Gastrocnemius medialis (tissue), 4 donors: ENCODE measurements at places on chromosomes 3 and 15.

GRCh38 chr15:65986416-65986815 is 117.1 kb downstream of the RAB11A start:
- DNase-seq: no peak

DNA sequence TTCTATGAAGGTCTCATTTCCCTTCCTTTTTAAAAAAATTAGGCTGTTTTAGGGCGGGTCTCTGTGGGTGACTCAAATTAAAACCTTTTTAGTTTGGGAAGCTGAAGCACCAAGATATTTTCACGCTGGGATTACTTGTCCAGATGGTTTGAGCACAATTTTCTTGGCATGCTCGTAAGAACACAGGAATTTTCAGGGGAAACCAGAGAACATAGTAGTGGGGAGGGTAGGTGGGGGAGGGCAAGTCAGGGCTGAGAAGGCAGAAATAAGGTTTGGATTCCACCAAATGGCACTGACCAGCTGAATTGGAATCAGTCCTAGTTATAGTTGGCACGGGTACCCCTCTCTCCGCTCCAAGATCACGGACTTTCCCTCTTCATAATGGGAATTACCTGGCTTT is 97.3 kb upstream of the LRIG1 start:
- DNase-seq: no peak

DNA sequence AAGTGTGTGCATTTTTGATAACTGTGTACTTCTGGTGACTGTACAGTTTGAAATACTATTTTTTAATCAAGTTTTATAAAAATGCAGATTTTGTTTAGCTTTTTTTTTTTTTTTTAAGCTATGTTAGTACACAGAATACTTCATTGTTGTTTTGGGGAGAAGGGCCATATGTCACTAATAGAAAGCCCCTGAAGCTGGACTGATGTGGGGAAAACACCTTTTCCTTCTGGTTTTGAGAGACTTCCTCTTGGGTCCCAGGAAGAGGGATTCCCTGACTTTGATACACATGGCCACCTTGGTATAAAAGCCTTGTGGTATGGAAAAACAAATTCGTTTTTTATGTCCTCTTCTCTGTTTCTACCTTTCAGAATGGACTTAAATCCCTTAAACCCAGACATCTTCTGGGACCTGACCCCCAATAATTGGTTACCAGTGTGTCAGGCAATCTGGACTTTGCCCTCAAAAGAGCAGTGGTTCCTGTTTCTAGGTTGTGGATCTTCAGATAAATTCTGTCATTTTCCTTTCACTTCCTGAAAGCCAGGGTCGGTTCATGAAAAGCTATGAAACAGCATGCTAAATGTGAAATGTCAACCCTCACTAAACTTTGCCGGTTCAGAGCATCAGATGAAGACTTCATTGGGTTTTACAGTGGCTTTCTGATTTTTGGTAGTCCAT is 31.1 kb upstream of the BLOC1S6 start:
- DNase-seq: no peak

DNA sequence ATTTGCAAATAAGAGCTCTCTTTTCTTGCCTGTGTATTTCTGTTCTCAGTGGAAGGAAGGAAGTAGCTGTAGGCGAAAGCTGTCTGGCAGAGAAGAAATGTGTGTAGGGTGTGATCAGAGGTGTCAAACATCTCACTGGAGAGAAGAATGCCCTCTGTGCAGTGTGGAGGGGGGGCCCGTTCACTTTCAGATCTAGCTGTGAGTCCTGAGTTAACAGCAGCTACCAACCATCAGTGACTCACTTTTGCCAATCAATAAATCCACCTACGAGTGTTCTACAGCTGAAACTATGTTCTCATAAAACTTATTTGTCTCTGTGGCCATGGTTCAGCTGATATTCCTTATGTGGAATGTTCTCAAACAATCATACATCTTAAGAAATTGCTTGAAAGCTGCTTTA is 103.7 kb downstream of the FRMD4B start:
- DNase-seq: no peak

DNA sequence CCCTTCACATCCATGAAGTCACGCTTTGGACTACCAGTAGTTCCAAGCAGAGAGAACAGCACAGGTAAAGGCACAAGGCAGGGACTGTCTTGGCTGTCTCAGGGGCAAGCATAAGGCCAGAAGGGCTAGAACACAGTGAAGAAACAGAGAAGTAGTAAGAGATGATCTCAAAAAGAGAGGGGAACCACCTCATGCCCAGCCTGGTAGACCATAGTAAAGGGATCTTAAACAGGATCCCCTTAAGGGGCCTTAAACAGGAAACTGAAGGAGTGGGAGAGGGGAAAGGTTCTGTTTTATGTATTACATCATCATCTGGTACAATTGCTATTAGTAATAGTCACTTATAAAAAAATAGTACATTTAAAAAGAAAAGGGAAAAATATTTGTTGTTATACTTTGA is 25.8 kb downstream of the P2RY1 start:
- DNase-seq: no peak
